ENCODE measurements at places on chromosomes 3 and 15.

- DNase-seq, result no peak
These were observed 44.4 kb upstream of the FAN1 start for GRCh38 chr15:30859091-30859874.

DNA sequence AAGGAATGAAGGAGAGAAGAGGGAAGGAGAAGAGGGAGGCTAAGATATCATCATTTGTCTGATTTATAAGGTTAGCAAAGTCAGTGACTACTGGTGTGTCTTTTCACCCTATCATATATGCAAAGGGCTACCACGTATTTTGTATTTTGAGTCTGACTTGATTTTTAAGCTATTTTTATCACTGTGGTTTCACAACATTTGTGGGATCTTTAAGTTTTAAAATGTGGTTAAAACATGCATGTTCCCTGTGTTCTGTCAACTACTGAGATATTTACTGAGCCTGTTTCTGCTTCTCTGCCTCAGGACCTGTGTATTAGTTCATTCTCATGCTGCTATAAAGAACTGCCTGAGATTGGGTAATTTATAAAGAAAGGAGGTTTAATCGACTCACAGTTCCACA, 22.5 kb upstream of the SPTSSB start:
- no peak for DNase-seq

GRCh38 chr3:25041871-25042584, 386.0 kb upstream of the RARB start:
- no peak for DNase-seq

DNA sequence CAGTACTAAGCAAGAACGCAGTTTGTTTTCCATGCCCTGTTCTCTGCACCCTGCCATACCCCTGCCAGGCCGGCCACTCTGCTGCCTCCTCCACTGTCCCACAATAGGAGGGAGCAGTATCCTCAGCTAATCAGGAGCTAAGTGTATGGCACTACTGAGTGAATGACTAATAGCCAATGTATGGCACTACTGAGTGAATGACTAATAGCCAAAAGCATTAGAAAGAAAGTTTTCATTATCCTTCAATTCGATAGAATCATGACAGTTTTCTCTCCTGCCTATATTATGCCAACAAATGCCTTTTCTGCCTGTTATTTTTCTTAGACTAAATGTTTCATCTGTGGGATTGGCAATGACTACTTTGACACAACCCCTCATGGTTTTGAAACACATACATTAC, 107.5 kb upstream of the CHRM5 start:
- no peak for DNase-seq

DNA sequence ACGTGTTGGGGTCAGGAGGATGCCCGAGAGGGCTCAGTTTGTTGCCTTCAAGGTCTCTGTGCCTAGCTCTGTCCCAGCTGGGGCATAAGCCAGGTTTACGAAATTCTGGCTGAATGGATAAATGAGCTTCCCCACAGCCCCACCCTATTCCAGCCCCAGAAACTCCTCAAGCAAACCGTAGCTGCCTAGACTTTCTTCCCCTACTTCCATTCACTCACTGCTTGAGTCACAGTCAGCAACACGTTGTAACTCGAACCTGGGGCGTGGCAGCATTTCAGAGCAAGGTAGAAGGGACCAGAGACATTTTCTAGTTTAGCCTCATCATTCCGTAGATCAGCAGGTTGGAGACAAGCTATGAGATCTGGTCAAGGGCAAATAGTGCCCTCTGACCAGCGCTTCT, 24.2 kb downstream of the NMNAT3 start:
- DNase-seq, result no peak

DNA sequence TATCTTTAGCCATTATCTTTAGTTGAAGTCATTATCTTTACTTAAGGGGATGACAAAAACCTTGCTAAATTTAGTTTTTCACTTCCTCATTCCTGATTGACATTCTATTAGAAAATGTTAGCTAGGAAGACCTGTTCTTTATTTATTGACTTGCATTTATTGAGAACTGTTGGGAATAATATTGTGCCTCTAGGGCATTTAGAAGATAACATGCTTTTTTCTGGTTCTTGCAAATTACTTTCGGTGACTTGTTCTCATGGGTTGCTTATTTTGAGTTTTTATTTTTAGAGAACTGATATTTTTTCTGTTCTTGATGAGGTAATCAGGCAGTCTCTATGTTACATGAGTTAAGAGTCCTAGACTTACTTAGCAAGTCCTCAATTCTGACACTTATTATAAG, 48.3 kb upstream of the CTDSPL start:
- no peak for DNase-seq

DNA sequence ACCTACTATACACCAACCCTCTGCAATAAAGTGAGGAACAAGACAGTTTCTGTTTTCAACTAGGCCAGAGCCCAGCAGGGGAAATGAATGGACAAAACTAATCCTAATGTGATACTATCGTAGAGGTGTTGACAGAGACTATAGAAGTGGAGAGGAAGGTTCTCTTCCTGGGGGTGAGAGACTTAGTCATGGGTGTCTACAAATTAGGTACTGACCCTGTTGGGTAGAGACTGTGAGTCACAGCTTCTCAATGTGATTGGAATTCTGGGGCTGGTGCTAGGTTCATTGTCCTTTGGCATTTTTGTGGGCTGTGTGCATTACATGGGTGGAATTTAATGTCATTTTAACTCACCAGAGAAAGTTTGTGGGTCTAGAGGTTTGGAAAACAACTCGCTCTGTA, 79.3 kb downstream of the ADAMTSL3 start:
- no peak for DNase-seq

DNA sequence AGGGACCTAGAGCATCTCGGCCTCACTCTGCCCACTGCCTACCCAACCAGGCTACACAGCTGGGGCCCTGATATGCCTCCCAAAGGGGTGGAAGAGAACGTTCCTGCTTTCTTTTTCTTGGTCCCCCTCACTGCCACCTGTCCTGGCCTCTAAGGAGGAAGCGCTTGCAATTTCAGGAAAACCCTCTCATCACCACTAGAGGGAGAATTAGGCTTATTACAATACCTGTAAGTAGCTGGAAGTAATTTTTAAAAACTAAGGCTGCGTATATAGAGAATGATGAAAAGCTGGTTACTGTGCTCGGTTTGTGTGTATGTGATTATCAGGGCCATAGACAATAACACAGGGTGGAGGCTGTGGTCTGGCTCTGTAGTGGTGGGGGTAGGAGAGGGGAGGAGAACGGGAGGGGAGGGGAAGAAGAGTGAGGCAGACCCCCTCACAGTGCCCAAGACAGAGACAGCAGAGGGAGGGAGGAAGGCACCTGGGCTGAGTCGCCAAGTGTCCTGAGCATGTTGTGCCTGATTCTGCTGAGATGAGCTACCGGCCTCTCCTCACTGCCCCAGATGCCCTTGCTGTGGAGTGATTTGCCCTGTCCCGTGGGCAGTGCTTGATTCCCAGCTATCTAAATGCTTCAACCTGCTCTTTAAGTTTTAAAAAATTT, 3.3 kb downstream of the GABRG3 start:
- DNase-seq, result peak; percentile 7

- DNase-seq, result no peak
These were observed 13.9 kb upstream of the PODXL2 start for GRCh38 chr3:127614928-127615589.

DNA sequence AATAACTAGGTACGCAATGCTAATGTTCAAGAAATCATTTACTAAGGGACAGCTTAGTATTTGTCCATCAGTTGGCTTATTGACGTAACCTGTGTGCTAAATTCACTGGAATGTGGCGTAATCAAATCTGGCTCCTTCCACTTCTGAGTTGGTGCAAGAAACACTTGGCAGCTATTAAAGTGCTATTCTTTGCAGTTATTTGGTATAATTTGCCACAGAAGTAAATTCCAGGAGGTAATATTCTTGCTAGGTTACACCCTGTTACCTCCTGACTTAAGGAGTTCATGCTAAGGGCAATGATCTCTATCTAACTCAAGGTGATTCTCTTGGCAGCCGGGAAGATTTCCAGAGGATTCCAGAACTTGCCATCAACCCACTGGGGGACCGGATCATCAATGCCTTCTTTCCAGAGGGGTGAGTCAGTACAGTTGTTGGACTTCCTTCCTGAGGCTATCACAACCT, 25.5 kb downstream of the CHP1 start:
- DNase-seq, result no peak

DNA sequence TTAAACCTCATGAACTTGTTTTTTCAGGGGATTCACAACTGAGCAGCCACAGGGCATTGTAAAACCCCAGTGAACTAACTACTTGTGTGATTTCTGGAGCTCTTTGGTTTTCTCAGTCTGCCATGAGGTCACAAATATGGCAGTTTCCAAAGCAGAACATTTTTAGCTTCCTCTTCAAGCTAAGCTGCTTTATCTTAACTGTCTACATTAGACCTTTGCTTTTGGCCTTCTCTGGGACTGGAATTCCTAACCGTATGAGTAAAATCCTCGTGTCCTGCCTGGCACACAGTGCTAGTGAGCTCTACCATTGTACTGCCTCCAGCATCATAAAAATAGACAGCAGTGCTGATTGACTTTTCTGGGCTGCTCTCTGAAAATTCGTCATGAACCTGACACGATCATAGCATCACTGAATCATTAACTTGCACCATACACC, 22.1 kb downstream of the CDIN1 start:
- no peak for DNase-seq

DNA sequence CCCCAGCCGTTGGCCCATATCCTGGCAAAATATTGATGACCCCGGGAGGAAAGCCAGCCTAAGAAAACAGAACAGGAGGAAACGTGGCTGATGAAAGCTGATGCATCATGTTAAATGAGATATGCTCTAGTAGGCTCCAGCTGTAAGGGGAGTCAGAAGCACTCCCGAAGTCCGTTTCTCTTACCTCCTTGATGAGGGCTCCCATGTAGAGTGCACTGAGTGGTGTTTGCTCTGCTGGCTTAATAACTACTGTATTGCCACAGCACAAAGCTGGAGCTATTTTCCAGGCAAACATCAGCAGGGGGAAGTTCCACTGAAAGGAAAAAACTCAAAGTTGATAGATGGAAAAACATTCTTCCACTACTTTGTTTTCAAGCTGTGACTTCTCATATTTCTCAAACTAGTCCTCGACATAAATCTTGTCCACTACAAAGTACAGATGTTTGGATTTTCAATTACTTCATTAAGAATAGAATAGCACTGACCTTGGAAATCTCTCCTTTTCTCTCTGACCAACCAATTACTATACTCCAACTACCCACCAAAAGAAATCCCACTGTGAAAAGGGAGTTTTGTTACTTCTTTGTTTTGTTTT, 72.7 kb downstream of the ALDH1A2 start:
- no peak for DNase-seq

- no peak for DNase-seq
These were observed 219.9 kb downstream of the NLGN1 start for GRCh38 chr3:173617490-173617889.

- no peak for DNase-seq
These were observed 74.8 kb downstream of the NR1I2 start for GRCh38 chr3:119856695-119857094.

GRCh38 chr3:11212784-11213183, 58.5 kb downstream of the HRH1 start:
- no peak for DNase-seq

- no peak for DNase-seq
These were observed 16.0 kb downstream of the GOLGA8S start for GRCh38 chr15:23370578-23370977.

DNA sequence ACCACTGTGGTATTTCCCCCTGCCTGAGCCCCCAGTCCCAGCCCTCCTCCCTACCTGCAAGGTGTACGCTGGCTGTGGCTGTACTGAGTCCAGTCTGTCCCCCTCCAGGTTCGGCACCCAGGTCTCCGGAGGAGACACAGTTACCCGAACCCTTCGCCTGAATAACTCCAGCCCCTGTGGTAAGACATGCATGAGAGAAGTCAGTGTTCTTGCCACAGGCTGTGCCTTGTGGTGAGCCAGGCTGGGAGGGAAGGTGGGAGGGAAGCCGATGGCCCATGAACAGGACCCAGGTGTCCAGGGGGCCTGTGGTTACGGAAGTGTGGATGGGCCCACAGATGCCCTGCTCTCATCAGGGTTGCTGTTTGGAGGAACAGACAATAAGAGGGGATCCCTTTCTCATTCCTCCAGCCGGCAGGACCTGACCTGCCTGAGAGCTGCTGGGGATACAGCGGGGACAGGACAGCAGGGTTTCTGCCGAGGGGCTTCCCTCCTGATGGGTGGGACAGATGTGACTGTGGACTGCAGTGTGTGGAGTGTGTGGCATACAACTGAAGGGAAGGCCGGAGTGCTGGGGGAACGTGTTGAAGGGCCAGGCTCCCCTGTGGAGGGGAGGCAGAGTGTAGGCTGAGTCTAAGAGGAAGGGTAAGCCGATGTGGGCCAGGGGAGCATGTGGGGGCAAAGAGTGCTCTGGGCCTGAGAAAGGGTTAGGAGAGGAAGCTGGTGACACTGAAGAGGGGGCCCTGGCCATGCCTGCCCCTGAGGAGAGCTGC, 21.9 kb downstream of the ACAA1 start:
- DNase-seq, result no peak

DNA sequence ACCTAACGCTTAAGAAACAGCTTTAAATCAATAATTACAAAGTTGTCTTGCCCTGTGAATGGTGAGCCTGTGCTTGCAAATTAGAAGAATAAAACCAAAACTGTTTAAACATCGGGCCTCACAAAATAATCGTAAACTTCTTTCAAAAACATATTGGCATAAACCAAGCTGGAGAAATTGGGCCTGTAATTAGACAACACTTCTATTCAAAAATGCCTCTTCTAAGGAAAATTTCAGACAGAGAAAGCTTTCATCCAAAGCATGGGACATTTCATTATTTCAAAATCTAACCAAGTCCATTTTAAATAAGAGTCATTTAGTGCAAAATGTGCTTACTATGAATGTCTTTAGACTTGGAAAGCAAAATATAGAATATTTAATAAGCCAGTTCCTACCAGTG, 35.5 kb upstream of the GNB4 start:
- no peak for DNase-seq

- no peak for DNase-seq
These were observed 35.0 kb downstream of the GSK3B start for GRCh38 chr3:120059081-120059864.

DNA sequence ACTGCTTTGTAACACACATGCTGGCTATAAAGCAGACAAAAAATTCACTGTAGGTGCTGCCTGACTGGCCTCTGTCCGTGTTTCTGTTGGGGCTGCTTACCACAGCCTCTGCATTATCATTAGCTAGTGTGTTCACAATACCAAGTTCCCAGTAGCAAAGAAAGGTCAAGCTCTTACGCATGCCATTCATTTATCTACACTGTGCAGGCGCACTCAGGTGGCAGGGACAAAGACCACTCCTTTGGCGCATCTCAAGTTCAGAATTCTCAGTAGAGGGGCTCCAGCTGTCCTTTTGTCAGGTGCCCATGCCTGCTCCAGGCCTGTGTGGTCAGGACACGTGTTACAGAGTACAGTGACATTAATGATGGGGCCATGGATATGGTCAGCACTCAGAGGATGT, 22.3 kb downstream of the MLH1 start:
- no peak for DNase-seq
